Thoracic aorta (tissue), 2 donors: ENCODE measurements at places on chromosomes 7 and 10. TPM values are rescaled to one million over a fixed set of nuclear protein-coding genes. Genes with fewer than 3 reads are reported as not detected.

DNA sequence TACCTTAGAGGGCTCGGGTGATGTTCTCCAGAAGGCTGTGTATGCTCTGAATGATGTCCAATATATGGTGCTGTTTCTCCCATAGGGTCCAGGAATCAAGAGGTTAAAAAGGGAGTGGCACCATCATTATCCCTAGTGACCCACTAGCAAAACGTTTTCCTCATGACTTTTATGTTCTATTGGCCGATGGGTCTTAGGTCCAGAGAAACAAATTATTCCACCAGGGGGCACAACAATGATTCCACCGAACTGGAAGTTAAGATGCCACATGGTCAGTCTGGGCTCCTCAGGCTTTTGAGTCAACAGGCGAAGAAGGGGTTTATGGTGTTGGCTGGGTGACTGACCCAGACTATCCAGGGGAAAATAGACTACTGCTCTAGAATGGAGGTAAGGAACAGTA, 256.1 kb downstream of the COBL start:
- no peak overlapping the region for H3K4me3 ChIP-seq
- no peak overlapping the region for H3K27ac ChIP-seq
- H3K4me1 ChIP-seq: no peaks in the 10 kb centered on the region
- no peaks in the 10 kb centered on the region for H3K36me3 ChIP-seq
- H3K27me3 ChIP-seq: no peaks in the 10 kb centered on the region

DNA sequence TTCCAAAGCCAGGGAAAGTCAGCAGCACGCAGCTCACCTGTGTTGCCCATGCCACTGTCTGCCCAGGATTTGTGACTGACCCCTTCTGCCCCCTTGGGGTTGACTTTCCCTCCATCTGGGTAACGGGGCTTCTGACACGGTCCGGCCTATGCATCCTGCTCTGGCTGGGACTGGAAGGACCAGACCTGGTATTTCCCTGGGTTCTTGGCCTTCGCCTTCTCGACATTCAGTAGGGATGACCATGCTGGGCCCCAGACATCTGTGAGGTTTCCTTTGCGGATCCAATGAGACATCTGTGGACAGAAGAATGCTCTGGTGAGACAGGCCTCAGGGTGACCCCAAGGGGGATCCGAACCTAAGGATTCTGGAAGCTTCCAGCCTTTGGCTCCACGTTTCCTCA, 34.2 kb upstream of the ZNF716 start:
- no peak for DNase-seq
- no peak overlapping the region for H3K27ac ChIP-seq
- no peak overlapping the region for H3K4me3 ChIP-seq
- H3K36me3 ChIP-seq: no peaks in the 10 kb centered on the region
- no peaks in the 10 kb centered on the region for H3K4me1 ChIP-seq

DNA sequence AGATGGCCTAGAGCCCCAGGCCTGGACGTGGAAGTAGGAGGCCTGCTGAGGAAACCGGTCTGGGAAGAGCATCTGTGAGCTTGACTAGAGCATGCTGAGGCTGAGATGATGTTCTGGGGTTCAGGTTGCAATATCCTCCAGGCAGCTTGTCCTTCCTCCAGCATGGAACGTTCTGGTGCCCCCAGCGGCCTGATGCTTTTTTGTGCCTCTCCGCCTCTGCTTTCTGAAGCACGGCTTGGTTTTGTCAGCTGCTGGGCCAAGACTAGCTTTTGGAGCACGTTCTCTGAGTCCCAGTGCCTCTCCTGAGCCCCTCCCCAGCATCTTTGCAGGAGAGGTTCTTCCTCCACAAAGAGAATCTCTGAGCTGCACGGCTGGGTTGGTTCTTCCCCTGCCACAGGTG, 682.0 kb upstream of the FOXK1 start:
- H3K27ac ChIP-seq: no peak overlapping the region
- no peaks in the 10 kb centered on the region for H3K27me3 ChIP-seq
- H3K4me1 ChIP-seq: no peaks in the 10 kb centered on the region
- no peak for DNase-seq

GRCh38 chr7:144497282-144497681, 93.8 kb upstream of the NOBOX start:
- H3K4me1 ChIP-seq: peaks cover 10% of the 10 kb centered on the region
- no peaks in the 10 kb centered on the region for H3K27me3 ChIP-seq
- H3K27ac ChIP-seq: no peak overlapping the region
- H3K36me3 ChIP-seq: no peaks in the 10 kb centered on the region

DNA sequence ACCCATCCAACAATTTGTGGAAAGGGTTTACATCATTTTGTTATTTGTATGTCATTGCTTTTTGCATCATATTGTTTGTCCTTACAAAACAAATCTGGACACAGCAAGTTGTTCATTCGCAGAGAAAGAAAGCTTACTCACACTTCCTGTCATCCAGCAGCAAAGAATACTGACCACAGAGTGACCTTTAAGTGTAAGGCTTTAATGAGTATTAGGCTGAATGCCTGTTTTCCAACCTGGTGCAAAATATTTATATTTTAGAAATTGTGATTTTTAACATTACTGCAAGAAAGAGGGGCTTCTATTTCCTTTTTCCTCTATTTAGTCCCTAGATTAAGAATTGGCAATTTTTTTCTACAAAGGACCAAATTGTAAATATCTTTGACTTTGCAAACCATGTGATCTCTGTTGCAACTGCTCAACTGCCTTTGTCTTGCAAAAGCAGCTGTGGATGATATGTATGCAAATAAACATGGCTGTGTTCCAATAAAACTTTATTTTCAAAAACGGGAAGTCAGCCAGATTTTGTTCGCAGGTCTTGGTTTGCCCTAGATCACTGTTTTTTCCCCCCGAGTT, 27.8 kb upstream of the ITGB1 start:
- no peaks in the 10 kb centered on the region for H3K36me3 ChIP-seq
- no peak overlapping the region for H3K27ac ChIP-seq
- peaks cover 31% of the 10 kb centered on the region for H3K4me1 ChIP-seq
- DNase-seq: no peak
- H3K27me3 ChIP-seq: no peaks in the 10 kb centered on the region

DNA sequence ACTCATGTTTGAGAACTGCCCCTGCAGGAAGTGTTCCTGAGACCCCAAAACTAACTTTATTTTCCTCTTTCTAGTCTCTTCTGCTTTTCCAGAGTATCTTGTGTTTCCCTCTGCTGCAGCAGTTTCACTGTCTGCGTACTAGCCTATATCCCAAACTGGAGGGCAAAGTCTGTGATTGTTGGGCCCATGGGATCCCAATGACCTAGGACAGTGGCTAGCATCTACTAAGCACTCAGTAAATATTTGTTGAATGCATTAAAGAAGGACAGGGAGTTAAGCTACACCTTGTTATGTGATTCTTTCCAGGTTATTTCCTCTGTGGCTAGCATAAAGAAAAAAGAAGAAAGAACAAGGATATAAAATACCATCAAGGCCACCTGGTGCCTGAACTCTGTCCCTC, 210.6 kb upstream of the PHYHIPL start:
- H3K27ac ChIP-seq: no peak overlapping the region
- no peaks in the 10 kb centered on the region for H3K4me1 ChIP-seq
- DNase-seq: no peak
- H3K27me3 ChIP-seq: no peaks in the 10 kb centered on the region
- H3K36me3 ChIP-seq: no peaks in the 10 kb centered on the region

DNA sequence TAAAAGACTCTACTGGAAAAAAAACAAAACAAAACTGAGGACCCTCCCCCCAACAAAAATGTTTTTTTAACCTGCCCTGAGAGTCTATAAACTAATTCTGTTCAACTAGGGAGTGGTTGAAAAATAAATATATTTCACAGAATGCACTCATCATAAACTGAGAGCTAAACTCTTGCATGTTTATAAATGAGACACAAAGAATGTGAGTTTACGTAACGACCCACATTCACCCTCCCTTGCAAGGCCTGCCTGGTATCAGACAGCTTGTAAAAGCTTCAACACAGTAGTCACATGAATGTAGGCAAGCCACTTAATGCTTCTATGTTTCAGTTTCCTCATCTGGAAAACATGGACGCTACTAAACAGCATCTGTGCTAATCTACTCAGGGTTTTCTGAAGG, 50.3 kb downstream of the JAZF1 start:
- H3K27me3 ChIP-seq: no peaks in the 10 kb centered on the region
- no peak overlapping the region for H3K27ac ChIP-seq
- DNase-seq: no peak
- H3K4me1 ChIP-seq: peaks cover 6% of the 10 kb centered on the region
- no peak overlapping the region for H3K4me3 ChIP-seq
- H3K36me3 ChIP-seq: no peaks in the 10 kb centered on the region

DNA sequence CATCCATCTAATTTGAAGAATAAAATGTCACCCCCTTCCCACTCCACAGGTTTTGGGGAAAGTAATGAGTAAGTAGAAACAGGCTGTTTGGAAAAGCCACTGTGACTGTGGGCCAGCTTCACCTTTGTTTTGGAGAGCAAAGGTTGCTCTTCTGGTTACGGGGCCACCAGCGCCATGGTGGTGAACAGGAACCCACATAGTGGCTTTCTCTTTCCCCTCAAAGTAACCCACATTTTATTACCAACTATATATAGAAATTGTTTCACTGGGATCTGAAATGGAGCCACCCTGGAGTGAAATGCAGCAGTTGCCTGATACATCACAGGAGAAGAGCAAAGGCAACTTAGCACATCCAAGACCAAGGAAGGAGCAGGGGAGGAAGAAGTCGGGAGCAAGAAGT, 112.3 kb upstream of the EFCAB10 start:
- no peaks in the 10 kb centered on the region for H3K36me3 ChIP-seq
- H3K4me3 ChIP-seq: no peak overlapping the region
- peaks cover 4% of the 10 kb centered on the region for H3K4me1 ChIP-seq
- H3K27me3 ChIP-seq: no peaks in the 10 kb centered on the region
- no peak for DNase-seq

DNA sequence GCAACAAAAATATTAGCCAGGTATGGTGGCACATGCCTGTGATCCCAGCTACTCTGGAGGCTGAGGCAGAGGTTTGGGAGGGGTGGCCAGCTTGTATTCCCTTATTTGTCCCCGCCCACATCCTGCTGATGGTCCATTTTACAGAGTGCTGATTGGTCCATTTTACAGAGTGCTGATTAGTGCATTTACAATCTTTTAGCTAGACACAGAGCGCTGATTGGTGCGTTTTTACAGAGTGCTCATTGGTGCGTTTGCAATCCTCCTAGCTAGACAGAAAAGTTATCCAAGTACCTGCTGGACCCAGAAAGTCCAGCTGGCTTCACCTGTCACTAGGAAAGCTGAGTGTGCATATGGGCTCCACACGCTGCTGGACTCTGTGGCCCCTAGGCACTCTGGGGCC, 40.0 kb upstream of the RASGEF1A start:
- H3K27me3 ChIP-seq: no peaks in the 10 kb centered on the region
- H3K4me1 ChIP-seq: no peaks in the 10 kb centered on the region
- no peak for DNase-seq
- H3K27ac ChIP-seq: no peak overlapping the region
- no peaks in the 10 kb centered on the region for H3K36me3 ChIP-seq
- H3K4me3 ChIP-seq: no peak overlapping the region

DNA sequence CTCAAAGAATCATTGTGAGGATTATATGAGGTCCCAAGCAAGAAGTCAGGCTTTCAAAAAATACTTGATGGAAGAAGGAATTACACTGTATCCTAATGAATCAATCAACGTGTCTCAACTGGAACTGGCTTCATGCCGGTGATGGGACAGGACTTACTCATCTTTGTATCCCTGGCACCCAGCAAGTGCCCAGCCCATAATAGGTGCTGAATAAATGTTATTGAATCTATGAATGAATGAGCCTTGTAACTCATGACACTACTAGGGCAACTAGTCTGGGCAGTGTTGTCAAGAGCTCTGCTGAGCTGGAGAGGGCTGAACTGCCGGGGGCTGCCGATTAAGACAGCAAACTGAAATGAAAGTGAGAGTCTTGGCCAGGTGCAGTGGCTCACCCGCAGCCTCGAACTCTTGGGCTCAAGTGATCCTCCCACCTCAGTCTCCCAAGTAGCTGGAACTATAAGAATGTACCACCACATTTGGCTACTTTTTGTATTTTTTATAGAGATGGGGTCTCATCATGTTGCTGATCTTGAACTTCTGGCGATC, 87.2 kb upstream of the KIF5B start:
- no peaks in the 10 kb centered on the region for H3K36me3 ChIP-seq
- no peak overlapping the region for H3K4me3 ChIP-seq
- no peak overlapping the region for H3K27ac ChIP-seq

- peak overlapping the region; percentile 61 for H3K27ac ChIP-seq
- H3K27me3 ChIP-seq: no peaks in the 10 kb centered on the region
- no peak for DNase-seq
- H3K36me3 ChIP-seq: no peaks in the 10 kb centered on the region
- H3K4me3 ChIP-seq: no peak overlapping the region
These were observed 131.9 kb downstream of the TNS3 start for GRCh38 chr7:47449810-47450590.

DNA sequence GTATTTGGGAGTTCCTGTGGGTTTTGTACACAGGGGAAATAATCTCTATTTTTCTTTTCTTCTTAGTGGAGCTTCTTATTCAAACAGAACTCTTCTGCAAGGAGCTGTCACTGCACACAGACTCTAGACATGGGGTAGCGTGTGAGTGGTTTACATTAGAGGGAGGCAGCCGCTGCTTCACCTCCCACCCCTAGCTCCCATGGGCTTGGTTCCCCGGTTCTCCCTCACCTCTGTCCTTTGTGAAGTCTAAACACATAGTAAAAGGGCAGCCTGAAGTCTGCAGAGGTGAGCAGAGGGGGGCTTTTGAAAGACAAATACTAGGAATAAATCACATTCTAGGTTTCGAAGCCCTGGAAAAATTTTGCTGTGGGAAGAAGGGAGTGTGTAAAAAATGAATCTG, 5.5 kb downstream of the ASB4 start:
- no peak overlapping the region for H3K4me3 ChIP-seq
- H3K36me3 ChIP-seq: no peaks in the 10 kb centered on the region
- H3K27ac ChIP-seq: no peak overlapping the region
- DNase-seq: no peak
- H3K27me3 ChIP-seq: no peaks in the 10 kb centered on the region

- no peak overlapping the region for H3K4me3 ChIP-seq
- H3K27ac ChIP-seq: no peak overlapping the region
- no peaks in the 10 kb centered on the region for H3K36me3 ChIP-seq
These were observed 117.3 kb downstream of the PTPRN2 start for GRCh38 chr7:158470336-158470735.

GRCh38 chr10:88332503-88333247, 250.4 kb downstream of the RNLS start:
- no peak overlapping the region for H3K4me3 ChIP-seq
- no peak for DNase-seq
- H3K36me3 ChIP-seq: no peaks in the 10 kb centered on the region
- H3K27me3 ChIP-seq: no peaks in the 10 kb centered on the region
- H3K27ac ChIP-seq: no peak overlapping the region
- no peaks in the 10 kb centered on the region for H3K4me1 ChIP-seq

The OR2A7 gene
- 0.95 TPM for total RNA-seq

The ITPRID1 gene
- total RNA-seq: not detected

The EN2 gene
- not detected for total RNA-seq

The FEZF1 gene
- total RNA-seq: not detected

The SFXN2 gene
- total RNA-seq: 1.6 TPM

The ANKRD30A gene
- total RNA-seq: not detected

The C10orf53 gene
- total RNA-seq: not detected

The SH3PXD2A gene
- total RNA-seq: 51.5 TPM

The AKR1C4 gene
- total RNA-seq: not detected
